GM04503 (cell line): ENCODE measurements at places on chromosomes 7 and 10.

DNA sequence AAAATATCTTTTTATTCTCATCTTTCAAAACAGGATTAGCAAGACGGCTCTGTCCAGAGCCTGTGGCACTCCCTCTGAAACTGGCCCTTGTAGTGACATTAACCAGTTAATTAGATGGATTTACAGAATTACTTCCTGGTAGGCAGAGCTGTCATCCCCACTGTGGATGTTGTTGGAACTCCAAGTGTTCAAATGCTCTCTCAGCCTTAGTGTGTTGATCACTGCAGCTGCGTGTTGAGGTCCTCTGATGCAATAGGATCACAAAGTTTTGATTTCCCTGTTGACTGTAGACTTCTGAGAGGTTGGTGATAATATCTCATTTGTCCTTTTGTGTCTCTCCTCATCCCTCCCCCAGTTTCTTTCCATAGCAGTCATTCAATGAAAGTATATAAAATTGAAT is 117.3 kb upstream of the CDK6 start:
- no peak for DNase-seq

DNA sequence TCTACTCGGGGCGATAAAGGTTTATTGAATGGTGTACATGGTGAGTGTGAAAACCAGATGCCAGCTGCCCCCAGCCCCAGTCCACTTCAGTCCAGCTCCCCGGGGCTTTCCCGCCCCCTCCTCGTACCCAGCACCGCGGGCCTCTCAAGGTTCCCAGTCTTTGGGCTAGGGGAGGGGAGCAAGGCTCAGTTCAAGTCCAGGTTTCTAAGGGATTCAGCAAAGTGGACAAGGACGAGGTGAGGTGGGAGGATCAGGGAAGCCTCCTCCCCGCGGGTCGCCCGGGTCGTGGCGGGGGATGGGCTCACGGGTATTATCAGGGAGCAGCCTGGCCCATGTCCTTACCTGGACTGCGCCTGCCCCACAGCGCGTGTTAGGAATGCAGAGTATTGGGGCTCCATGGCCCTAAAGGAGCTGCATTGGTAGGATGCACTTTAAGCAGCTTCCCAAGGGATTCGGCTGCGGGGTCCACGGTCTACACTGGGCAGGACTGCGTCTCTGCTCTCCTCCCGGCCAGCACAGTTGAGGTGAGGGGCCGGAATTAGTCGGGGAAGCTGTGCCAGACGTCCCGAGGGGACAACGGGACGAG is 541 bp upstream of the PFKFB3 start:
- no peak for DNase-seq

DNA sequence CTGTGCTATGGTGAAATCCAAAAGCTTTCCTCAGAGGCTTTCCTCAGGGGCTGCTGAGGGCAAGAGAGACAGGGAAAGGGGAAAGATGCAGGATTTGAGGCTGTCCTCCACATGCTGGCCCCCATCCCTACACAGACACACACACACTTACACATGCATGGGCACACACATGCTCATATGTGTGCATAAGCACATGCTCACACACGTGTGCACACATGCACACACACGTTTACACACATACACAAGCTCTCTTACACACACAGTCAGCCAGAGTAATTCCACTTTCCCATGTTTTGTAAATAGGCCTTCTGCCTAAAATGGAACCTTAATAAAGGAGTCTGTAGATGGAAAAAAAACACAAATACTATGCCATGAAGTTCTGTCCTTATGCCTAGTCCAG is 312.9 kb downstream of the GRID1 start:
- no peak for DNase-seq

- no peak for DNase-seq
These were observed 738 bp downstream of the POM121 start for GRCh38 chr7:72925546-72926120.

DNA sequence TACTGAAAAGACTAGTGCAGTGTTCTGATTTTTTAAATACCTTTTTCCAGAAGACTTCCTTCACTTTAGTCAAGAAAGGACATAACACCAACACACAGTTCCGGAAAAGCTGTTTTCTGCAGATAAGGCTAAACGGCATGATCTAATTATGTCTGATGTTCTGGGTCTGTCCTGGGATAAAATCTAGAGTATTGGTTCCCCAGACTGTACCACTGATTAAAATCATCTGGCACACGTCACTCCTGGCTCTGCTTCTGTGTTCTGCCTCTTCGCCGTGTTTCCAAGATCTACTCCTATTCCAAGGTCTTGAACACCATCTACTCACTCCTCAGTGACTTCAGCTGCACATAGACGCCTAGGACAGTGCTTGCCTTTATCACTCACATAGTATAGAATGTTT is 100.8 kb upstream of the SFMBT2 start:
- DNase-seq, result no peak

- no peak for DNase-seq
These were observed 14.1 kb upstream of the TMEM72 start for GRCh38 chr10:44897049-44897448.

DNA sequence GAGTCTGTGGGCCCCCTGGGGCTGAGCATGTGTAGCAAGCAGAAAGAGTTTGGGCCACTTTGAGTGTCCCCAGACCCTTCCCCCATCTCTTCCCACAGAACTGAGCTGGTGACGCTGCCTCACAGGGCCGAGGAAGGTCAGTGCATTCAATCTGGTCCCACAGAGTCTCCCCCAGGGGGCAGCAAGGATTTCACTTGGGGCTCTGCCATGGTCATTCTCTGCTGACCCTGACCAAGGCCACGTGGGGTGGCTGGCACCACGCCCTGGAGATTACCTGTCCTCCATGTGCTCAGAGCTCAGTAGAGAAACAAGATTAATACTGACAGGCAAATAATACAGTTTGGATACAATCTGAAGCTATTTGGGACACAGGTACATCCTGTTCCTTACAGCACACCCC is 30.2 kb downstream of the ADRA2A start:
- no peak for DNase-seq

DNA sequence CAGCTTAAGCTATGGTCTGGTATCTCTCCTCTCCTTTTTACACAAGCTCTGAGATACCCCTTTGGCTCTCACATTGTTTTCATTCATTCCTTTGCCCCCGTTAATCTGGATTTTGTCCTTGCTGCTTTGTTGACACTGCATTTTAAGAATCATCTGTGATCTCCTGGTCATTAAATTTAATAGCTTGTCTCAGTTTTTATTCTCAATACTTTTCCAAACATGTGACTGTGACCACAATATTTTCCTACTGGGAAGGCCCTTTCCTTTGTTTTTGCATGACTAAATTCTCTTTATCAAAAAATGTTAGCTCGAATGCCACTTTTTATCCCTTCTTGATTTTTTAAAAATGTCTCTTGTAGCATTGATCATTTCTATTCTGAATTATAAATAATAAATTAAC is 171.2 kb downstream of the SUGCT start:
- no peak for DNase-seq

- no peak for DNase-seq
These were observed 78.1 kb upstream of the STRIP2 start for GRCh38 chr7:129356176-129356575.

DNA sequence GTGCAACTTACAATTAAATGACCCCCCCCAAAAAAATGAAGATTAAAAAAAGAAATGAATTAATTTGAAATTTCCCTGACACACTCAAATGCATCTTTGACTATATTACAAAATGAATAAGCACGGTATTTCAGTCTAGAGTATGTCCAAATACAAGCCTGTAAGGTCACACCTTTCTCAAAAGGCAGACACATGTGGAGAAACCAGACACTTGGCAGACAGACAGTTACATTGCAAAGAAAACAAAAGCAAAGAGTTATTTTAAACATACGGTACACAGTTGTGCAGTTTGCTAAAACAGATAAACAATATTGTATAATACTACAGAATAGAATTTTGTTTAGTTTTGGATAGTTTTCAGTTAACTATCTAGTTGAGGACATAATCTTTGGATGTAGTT is 153.0 kb downstream of the ATE1 start:
- no peak for DNase-seq

DNA sequence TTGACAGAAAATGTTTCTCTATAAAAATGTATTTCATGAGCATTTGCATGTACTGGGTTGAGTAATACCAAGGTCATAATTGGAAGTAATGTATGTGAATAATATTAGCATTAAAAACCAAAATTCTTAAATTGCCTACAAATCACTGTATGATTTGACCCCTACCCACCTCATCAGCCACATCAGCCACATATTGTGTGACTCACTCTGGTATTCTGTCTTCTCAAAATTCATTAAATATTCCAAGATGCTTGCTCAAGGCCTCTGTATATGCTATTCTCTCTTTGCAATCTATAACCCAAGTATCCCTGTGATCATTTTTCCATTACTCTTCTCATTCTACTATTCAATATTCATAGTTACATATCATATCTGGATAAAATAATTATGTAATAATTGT is 21.4 kb downstream of the POT1 start:
- no peak for DNase-seq

DNA sequence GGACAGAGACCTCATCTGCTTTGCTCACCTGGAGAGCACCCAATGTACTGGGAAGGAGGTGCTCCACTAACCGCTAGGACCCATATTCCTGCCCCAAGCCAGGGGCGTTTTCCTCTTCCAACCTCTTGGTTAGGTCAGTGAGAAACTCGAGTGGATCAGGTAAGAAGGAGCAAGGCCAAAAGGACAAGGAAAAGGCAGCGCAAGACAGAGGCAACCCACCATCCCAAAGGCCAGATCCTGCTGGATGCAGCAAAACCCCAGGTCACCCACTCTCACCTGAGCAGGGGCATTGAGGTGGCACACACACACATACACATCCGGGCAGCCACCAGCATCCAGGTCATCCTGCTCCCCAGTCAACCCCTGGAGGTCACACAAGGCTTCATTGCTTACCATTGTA is 105.1 kb downstream of the GRID1 start:
- DNase-seq, result no peak

- peak; percentile 99 for DNase-seq
These were observed 92.0 kb upstream of the INSIG1 start for GRCh38 chr7:155205368-155206317.

DNA sequence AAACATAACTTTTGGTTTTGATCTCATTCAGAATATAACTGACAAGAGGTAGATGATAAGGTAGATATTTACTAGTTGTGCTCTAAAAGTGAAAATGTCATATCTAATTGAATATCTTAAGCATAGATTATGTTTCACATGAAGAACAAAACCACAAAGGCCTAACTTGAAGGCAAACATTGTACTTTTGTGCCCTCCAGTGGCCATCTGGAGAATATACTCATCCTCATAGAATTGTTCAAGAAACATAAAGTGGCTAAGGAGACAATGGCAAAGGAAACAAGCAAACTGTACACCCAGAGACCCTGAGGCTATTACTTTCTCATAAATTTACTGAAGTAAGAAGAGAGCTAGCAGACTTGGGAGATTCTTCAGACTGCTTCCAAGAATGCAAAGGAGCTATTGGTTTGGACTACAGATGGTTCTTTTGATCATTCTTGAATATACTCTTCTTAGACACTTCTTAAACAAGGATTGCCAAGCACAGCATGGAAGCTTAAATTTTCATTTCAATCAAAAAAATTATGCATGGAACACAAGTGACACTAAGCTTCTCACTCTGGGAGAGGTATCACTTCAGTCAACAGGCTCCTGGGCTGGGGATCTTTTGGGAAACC is 98.2 kb upstream of the DKK1 start:
- peak; percentile 21 for DNase-seq

DNA sequence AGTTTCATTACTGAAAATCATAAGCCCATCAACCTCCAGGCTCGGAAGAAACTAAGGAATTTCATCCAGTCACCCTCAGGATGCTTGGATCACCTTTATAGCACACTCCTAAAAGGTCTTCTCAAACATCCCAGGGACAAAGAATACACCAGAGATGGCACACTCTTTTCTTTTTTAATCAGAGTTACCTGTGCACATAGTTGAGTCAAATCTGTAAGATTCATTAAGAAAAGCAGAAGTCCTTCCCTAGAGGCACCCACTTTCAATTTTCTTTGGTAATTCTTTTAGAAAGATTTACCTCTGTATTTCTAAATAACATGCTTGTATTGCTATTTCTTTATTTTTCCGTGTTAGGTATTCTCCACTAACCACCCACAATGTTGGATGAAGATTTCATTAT is 50.6 kb upstream of the IL6 start:
- DNase-seq, result no peak

DNA sequence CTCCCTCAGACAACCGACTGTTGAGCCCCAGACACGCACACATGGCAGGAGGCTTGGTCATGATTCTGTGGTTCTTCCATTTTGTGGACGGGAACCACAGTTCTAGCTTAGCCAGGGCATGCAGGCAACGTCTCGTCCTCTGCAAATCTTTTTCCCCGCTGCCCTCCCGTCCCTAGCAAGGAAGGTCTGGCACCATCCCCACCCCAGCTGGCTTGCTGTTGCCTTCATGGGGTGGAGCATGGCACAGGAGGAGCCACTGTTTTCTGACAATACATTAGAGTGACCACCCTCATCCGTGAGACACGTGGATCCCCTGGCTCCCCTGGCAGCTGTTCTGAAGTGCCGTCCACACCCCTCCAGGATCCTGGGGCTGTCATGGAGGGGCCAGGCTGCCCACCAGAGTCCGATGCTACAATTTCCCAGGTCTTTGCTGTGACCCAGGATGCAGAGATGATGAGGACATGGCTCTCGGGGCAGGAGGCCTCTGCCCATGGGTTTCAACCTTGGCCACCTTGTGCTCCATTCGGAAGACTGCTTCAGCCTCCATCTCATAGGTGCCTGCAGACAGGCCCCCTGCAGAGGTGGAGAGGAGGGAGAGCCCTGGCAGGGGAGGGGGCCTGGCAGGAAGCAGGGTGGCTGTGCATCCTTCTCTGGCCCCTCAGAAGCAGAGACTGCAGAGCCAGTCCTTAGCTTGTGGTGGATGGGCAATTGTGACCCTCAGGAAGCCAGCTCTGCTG is 233.6 kb downstream of the GLRX3 start:
- no peak for DNase-seq

DNA sequence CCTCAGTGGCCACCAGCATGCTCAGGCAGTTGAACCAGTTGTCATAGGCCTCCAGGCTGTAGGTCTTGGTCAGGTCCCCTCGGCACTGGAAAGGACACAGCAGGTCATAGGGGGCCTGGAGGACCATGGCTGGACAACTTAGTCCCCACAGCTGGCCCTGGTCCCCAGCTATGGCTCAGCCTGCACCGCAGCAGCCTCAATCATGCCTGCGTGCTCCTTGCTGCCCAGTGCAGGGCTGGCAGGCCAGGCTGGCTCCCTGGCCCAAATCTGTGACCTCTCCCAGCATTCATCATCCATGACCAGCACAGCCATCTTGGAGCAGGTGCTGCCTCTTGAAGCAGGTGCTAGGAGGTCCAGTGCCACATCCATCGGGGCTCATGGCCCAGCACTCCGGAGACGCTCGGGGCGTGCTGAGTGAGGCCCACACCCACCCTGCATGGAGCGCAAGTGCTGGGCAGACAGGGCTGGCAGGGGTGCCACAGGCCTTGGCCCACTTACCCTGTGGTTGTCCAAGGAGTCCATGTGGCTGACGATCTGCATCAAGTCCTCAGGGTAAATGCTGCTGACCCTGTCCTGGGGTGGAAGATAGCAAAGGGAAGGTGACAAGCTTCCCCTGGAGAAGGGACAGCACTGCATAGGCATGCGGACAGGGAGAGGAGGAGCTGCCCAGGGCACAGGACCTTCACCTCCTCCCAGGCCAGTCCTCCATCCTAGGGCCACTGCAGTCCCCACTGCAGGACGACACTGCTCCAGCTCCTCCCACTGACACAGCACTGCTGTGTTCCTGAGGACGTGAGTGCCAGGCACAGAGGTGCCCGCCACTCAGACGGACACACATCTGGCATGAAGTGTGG is 61.7 kb downstream of the CSGALNACT2 start:
- no peak for DNase-seq
